HFFc6 (cell line): ENCODE measurements at places on chromosomes 4 and X. TPM values are rescaled to one million over a fixed set of nuclear protein-coding genes. Genes with fewer than 3 reads are reported as not detected.

The IL13RA1 gene
- 59.7 to 68.1 TPM (median 62.9 TPM) in 3 replicates for total RNA-seq

DNA sequence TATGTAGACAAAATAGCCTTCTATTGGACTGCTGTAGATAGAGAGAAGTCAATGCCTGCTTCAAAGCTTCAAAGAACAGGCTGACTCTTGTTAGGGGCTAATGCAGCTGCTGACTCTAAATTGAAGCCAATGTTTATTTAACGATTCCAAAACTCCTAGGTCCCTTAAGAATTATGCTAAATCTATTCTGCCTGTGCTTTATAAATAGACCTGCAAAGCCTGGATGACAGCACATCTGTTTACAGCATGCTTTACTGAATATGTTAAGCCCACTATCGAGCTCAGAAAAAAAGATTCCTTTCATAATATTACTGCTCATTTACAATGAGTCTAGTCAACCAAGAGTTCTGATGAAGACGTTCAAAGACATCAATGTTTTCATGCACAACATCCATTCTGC, 54.8 kb upstream of the RBMXL3 start:
- no peak for DNase-seq

The CT45A10 gene
- not detected in 3 replicates for total RNA-seq

DNA sequence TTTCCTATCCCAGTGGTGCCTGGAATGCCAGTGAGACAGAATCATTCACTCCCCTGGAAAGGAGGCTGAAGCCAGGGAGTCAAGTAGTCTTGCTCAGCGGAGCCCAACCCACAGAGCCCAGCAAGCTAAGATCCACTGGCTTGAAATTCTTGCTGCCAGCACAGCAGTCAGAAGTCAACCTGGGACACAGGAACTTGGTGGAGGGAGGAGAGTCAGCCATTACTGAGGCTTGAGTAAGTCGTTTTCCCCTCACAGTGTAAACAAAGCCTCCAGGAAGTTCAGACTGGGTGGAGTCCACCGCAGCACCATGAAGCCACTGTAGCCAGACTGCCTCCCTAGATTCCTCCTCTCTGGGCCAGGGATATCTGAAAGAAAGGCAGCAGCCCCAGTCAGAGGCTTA, 283.2 kb upstream of the CPEB2 start:
- no peak for DNase-seq

The GPRIN3 gene
- 0.03 to 0.24 TPM (median 0.15 TPM) in 3 replicates for total RNA-seq

The REELD1 gene
- total RNA-seq = not detected in 3 replicates

The OCIAD1 gene
- total RNA-seq = 125 to 151 TPM (median 145 TPM) in 3 replicates

DNA sequence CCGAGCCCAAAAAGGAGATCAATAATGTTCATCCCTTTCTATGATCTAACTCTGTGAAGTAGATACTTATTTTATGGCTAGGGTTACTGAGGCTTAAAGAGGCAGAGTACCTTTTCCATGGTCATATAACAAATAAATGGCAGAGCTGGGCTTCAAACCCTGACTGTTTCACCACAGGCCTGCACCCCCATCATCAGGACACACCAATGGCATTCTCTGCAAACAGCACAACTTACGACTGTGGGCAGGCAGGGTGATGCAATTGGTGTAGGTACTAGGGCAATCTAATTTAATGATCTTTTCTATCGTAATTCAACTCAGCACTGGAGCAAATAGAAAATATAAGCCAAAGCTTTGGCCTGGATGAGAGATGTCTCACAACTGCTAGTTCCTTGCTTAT, 118.8 kb upstream of the CBR4 start:
- no peak for DNase-seq

- no peak for DNase-seq
Observed at GRCh38 chrX:129108936-129109335, 414.4 kb downstream of the SMARCA1 start.

GRCh38 chrX:31836479-31836878, 764.6 kb upstream of the FTHL17 start:
- DNase-seq = no peak

The GPR82 gene
- total RNA-seq = not detected in 3 replicates

DNA sequence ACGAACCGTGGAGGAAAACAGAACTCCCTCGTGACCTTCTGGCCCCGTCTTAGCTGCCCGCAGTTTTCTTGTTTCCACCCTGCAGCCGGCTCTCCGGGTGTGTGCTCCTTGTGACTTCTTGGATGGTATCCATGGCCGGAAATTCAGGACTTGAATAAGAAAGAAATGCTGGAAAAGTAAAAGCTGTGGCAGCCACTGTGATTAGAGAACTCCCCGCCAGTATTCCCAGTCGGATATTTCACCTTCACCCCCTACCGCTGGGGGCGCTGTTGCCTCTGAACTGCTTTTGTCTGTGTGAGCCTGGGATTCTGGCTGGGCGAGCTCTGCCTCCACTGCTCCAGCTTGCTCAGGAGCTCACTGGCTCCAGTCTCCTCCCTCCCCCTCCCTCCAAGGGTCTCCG, 41.5 kb upstream of the CYP4V2 start:
- DNase-seq = no peak

DNA sequence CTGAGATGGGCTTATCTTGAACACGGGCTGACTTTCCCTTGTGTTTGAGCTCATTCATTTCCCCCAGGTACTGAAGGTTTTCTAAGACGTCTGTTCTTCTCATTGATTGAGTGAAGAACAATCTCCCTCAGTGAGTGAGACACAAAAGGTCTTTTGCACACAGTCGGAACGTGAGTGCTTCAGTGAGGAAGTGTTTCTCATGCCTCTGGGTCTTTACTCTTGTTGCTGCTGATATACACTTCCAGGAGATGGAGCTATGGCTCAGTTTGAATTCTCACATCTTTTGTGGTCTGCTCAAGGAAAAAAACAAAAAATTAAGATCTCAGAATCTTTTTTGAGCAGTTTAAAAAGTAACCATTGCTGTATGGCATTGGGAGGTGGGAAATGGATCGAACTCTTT, 981.9 kb upstream of the TENM3 start:
- DNase-seq = peak; percentile 0

The ETNPPL gene
- not detected in 3 replicates for total RNA-seq

DNA sequence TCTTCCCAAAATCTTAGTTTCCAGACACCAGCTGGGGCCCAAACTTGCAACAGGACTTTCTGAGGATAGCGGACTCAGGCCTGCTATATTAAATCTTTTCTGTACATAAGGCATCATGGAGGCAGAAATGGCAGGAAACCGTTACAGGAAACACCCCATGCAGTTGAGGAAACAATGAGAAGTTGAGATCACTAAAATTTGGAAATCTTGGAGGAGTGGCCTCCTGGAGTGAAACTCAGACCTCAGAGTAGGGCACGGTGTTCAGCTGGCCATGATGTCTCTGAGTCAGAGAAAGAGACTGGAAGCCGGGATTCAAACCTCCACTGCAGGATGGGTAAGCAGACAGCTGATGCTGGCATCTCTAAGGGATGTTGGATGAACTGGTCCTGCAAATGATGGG, 372.6 kb upstream of the CTSO start:
- no peak for DNase-seq

GRCh38 chr4:38062776-38063097, 102.5 kb downstream of the PTTG2 start:
- no peak for DNase-seq

DNA sequence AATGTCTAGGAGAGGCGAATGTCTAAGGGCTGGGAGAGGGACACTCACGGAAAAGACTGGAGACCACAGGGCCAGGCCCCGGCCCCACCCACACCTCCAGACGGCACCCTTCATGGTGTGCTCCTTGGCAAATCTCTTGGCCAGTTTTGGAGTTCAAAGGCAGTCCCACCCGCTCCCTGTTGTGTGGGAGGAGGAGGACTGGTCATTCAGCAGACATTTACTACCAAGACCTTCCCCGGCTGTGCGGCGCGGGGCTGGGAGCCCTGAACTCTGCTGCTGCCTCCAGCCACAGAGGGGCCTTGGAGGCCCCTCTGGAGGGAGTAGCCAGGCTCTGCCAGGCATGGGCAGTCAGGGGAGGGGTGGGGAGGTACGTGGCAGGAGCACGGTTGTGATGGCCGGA, 8.7 kb upstream of the TBC1D14 start:
- no peak for DNase-seq

GRCh38 chrX:134418317-134419113, 41.5 kb upstream of the HPRT1 start:
- no peak for DNase-seq

- DNase-seq = peak; percentile 67
Observed at GRCh38 chrX:100673397-100673953, 29.5 kb downstream of the SRPX2 start.

DNA sequence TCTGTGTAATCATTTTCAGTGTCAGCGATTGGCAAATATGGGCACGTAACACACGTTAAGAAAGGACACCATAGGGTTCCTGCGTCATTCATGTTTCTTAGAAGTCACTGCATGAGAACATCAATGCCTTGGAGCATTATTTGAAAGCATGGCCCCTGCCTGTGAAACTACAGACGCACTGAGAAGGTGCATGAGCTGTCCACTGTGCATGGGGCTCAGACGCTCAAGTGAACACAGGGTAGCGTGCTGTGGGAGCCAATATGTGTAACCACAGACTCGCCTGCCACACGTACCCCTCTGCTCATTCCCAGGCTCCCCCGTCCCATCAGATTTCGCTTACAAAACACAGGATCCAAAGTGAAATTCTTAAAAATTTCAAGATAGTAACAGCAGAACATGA, 6.5 kb downstream of the PPP2R2C start:
- DNase-seq = no peak

DNA sequence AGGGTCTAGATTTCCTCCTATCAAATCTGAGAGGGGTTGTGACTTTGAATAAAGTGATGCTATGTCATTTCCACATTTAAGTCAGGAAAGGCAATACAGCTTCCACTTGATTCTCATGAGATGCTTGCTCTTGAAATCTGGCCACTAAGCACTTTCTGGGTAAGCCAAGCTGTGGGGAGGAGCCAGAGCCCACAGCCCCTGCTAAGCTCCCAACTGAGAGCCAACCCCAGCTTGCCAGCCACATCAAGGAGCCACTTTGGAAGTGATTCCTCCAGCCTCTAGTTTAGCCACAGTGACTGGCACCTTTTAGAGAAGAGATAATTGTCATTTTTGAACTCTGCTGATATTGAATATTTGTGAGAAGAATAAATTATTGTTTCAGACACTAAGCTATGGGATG, 1441.5 kb upstream of the IGFBP7 start:
- DNase-seq = no peak

The CC2D2A gene
- 18.6 to 26.5 TPM (median 20.2 TPM) in 3 replicates for total RNA-seq

The STARD8 gene
- 1.9 to 3.4 TPM (median 3.0 TPM) in 3 replicates for total RNA-seq

DNA sequence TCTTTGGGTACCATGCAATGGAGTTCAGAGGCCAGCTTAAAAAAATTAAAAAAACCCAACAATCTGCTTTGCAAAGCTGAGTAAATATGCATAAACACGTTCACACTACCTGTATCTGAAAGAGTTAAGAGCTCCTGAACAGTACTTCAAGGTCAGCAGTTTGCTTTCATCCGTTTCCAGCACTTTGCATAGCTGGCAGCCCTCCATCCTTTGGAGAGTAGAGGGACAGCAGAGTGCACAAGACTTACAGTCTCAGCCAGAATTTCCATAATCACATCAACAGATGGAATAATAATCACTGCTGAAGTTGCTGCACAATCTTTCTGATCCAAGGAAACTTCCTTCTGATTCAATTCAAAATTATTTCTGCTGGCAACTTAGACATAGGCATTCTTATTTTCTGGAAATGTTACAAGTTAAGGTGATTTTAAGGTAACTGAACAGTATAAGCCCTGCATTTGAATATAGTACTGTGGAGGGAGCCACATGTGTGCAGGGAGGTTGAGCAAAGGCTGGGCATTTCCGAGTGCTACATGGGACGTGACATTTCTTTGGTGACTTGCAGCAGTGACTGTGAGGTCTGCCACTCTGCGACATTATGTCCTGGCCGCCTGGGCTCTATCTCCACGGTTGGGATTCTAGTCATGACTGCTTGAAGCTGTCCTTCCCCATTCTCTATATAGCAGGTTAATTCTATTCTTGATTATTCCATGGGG, 73.5 kb upstream of the EMCN start:
- DNase-seq = no peak

DNA sequence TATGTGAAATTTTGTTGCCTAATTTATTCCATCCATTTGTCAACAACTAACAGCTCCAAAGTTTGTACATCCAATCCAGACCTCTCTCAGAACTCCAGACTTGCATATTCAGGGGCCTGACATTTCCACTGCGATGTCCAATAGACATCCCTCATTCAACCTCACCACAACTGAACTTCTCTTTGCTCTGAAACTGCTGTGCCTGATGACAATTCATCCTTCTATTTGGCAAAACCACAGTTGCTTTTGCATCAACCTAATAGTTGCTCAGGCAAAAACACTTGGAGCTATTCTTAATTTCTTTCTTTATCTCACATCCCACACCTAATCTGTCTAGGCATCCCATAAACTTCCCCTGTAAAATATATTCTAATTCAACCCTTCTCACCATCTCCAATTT, 56.5 kb downstream of the ANTXR2 start:
- peak; percentile 25 for DNase-seq

GRCh38 chr4:42641161-42641560, 15.7 kb downstream of the ATP8A1 start:
- DNase-seq = no peak

- no peak for DNase-seq
Observed at GRCh38 chr4:24802648-24803047, 7.3 kb downstream of the SOD3 start.

DNA sequence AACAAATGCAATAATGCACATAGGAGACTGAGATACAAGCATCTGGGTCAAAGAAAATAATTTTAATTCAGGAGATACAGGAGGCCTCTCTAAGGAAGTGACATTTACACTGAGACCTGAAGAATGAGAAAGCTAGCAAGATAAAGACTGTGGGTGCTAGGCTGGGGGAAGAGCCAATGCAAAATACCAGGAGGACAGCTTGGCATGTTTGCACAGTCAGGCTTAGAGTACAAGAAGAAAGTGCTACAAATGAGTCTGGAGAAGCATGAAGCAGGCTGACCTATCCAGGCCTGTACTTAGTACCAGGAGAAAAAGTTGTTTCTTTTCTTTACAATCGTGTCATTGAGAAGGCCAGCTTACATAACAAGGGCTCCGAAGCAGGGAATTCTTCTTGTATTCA, 56.9 kb downstream of the GABRB1 start:
- no peak for DNase-seq

The PDLIM3 gene
- not detected in 3 replicates for total RNA-seq

DNA sequence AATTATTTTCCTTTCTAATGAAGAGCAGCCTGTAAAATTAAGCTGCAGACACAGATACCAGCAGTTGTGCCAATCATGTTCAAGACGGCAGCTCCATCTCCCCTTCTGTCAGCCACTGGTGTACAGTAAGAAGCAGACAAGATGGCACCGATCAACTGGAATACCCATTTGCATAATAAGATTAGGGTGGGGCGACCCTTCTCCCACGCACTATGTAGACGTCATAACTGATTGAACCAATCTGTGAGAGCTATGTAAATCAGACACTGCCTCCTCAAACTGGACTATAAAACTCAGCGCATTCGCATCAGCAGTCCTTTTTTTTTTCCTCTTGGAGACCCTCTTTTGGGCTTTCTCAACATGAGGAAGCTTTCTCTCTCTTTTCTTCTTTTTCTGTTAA, 40.4 kb upstream of the INTS6L start:
- no peak for DNase-seq

DNA sequence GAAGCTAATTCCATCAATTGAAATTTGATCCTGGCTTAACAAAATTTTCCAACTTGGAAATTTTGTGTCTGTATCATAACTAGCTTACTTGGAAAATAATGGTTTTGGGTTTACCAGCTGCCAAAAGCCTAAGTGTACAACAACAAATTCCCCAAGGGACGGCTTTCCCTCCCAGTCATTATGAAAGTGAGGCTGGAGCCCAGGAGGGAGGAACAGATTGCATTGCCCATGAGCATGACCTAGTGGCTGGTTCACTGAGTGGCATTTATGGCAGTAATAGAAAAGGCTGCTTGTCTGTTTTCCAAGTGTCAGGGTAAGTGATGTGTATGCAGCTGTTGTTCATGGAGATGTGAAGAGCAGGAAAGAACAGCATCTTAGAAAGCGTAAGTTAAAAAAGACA, 70.8 kb upstream of the HHIP start:
- DNase-seq = no peak

The RHOXF2 gene
- not detected in 3 replicates for total RNA-seq
